ENCODE measurements at places on chromosomes 1 and 21.

DNA sequence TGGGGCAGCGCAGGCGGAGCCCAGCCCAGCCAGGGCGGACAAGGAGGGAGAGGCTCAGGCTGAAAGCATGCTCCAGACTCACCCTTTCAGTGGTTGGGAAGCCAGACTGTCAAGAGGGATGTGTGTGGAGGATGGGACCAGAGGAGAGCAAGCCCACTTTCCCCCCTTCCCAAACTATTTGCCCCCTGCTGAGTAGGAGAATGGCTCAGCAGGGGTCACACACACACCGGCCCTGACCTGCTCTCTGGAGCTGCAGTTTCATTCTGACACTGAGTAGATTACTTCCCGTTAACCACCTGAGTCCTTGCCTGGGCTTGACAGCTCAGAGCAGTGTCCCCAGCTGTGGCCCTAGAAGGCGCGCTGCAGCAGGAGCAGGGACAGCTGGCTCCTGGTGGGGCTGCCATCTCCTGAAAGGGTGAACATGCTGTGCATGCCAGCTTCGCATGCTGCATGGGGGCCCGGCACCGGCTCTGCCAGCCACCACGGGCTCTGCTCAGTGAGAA, 51.6 kb upstream of the CNTN2 start:
- DNase-seq = peak; percentile 66

DNA sequence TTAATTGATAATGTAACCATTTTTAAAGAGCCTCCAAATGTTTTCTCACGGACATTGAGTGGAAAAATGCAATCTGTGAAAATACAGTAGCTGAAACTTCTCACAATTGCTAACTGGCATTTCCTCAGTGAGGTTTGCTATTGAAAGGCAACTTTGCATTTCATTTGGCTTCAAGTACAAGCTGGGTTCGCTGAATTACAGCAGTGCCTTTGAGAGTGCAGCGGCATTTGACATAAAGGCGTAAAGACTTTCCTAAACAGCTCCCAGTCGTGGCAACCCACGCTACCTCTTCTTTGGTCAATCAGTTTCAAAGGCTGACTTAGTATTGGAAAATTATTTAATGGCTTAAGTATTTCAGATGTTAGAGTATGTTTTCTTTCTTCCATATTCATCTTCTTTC, 39.3 kb upstream of the ZBTB18 start:
- no peak for DNase-seq

- DNase-seq = no peak
These were observed 36.4 kb upstream of the HSD17B7 start for GRCh38 chr1:162753998-162754585.

DNA sequence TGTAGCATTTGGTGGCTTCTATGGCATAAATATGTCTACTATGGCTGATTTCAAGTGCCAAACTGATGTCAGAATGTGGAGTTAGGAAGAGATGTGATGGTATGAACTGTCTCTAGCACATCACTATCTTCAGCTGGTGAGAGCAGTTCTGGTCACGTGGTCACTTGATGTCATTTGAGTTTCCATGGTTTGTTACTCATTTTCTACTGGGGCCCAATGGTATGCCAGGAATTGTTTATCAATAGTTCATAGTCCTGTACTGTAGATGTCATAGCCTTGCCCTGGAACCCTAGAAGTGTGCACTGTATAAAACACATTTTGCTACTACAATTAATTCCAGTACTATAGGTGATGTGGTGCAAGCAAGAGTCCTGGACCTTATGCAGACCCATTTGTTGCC, 153.7 kb downstream of the PDE4B start:
- no peak for DNase-seq

- DNase-seq = no peak
These were observed 13.6 kb downstream of the FHAD1 start for GRCh38 chr1:15260418-15261154.

- no peak for DNase-seq
These were observed 5.8 kb upstream of the PHC2 start for GRCh38 chr1:33436557-33437285.

DNA sequence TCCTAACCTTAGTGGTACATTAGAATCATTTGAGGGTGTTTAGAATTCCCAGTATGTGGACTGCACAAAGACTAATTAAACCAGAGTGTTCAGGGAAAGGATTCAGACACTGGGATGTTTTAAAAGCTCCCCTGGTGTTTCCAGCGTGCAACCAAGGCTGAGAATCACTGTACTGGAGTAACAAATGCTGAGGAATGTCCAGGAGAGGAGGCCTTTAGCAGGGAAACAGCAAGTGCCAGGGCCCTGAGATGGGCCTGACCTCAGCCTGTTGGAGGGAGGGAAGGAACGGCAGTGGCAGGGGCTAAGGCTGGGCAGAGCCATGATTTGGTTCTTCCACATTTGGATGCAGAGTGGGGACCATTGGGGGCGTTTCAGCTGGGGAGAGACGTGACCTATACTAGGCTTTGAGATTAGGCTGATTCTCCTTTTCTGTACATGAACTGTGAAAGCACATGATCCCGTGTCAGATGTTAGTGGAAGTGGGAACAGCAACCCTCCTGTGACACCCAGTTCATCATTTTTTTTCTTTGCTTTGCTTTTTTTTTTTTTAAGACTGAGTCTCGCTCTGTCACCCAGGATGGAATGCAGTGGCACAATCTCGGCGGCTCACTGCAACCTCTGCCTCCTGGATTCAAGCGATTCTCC, 49.3 kb downstream of the KANK4 start:
- no peak for DNase-seq
